ENCODE measurements at places on chromosomes 3 and 15.

- DNase-seq = peak; percentile 70
Observed at GRCh38 chr3:72336821-72337479, 511.3 kb downstream of the SHQ1 start.

DNA sequence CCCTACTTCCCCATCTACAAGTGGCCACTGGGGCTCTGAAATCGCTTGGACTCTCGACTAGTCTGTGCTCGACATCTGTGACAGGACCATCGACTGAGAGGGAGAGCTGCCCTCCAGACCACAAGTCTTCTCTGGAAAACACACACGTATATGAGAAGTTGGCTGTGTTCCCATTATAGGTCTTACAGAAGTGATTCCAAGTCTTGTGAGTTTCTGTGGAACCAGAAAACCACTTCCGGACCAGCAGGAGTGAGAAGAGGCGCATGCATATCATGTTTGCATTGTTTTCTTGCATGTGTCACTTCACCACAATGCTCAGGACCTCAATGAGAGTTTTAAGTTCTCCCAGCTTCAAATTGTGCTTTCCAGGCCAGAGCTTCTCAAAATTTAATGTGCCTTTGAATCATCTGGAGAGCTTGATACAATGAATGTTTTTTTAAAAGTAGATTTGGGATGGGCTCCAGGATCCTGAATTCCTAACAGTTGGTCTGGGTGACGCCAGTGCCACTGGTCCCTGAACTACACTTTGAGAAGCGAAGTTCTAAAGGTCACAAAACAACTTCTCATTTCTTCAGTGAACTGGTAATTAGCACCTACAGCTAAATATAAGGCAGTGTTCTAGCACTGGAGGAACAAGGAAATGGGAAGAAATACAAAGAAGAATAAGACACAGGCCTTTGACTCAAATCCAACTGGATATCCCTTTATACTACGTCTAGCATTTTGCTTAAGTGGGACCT is 15.7 kb downstream of the LIPC start:
- DNase-seq = peak; percentile 18

- DNase-seq = no peak
Observed at GRCh38 chr3:69821133-69821532, 81.9 kb downstream of the MITF start.

DNA sequence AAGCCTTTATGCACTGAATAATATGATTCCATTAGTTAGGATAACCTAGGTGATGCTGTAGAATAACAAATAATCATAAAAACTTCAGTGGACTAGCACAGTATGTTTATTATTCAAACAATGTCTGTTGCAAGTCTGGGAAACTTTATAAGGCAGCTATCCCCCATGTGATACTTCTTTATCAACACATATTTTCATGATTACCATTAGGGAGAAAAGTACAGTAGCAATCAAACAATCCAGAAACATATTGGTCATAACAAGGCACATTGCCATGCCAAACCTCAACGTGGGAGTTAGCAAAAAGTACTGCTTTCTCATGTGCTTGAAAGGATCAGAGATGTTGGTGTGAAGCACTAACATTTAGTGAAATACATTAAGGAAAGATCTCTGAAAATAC is 35.5 kb downstream of the EOMES start:
- no peak for DNase-seq

DNA sequence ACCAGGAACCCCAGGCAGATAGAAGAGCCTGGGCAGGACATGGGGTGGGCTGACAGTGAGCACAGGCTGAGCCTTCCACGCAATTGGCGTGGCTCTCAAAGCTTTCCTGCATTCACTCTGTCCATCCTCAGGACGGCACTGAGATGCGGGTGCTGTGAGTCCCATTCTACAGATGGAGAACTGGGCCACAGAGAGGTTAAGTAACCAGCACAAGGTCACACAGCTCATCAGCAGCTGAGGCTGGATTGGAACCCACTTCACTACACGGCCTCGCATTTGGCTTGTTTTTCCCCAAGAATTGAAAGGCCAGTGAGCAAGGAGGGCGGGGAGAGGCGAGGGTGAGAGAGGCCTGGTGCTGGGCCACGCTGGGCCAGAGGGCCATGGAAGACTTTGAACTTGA is 36.0 kb upstream of the GRIP2 start:
- no peak for DNase-seq

DNA sequence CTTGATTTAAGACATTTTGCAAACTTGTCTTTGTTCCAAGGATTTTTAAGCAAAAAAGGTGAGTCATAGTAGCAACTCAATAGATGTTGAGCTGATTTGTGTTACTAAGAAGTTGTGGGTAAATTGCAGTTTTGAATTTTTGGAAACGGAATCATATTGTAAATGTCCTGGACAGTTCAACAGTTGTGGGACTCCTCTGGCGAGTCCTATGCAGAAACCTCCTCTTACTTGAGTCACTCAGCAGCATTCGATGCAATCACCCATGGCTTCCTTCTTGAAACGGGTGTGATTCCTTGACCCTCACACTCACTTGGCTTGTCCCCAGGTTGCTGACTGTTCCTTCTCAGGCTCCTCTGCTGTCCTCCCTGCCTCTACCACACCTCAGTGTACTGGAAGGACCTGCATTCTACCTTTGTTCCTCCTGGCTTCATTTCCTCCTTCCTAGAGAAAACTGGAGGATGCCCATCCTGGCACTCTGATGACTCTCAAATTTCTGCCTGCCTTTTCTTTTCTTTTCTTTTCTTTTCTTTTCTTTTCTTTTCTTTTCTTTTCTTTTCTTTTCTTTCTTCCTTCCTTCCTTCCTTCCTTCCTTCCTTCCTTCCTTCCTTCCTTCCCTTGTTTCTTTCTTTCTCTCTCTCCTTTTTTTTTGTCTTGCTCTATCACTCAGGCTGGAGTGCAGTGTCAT is 52.8 kb upstream of the DGKG start:
- DNase-seq = no peak

GRCh38 chr3:155078711-155079467 is 1.2 kb upstream of the MME start:
- DNase-seq = no peak

GRCh38 chr3:171049861-171050444 is 23.4 kb upstream of the SLC2A2 start:
- DNase-seq = no peak

DNA sequence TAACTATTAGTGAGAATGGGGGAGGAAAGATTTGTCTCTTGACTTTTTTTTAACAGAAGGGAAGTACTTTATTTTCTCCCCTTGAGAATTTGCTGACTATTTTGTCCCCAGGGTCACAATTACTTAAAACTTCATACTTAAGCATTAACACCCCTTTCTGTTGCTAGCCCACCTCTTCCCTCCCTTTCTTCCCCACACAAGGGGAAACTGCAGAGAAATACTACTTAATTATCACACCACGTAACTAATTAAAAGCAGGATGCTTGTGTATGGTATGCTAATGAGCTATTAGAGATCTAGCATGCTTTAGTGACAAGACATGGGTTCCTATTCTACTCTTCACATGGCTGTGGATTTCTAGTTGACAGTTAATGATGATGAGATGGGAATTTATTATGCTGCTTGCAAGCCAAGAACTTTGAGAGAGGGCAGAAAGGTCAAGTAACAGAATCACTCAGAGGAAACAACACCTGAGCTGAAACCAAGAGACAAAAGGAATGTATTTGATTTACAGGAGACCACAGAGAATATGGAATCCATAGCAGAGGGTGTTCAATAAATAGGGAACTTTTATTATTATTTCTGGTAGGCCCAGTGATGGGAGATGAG is 179.2 kb downstream of the LSAMP start:
- DNase-seq = no peak

DNA sequence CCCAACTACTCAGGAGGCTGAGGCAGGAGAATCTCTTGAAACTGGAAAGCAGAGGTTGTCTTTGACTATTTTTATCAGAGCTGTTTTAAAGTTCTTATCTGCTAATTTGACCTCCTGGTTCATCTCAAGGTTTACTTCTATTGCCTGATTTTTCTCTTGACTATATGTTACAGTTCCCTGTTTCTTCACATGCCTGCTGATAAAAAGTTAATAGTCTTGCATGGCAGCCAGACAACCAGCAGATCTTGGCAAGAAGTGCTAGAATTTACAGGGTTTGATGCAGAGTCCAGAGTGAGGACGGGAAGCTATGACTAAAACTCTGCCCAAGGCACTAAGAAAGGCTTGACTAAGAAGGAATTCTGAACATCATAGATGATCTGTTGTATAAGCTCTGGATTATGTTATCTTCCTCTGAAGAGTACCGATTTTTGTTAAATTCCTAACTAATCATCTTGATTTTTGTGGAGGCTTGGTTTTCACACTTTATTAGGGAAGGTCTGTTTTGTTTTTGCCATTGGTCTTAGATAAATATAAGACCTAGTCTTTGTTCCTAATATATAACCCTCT is 85.9 kb downstream of the CHSY1 start:
- DNase-seq = no peak

DNA sequence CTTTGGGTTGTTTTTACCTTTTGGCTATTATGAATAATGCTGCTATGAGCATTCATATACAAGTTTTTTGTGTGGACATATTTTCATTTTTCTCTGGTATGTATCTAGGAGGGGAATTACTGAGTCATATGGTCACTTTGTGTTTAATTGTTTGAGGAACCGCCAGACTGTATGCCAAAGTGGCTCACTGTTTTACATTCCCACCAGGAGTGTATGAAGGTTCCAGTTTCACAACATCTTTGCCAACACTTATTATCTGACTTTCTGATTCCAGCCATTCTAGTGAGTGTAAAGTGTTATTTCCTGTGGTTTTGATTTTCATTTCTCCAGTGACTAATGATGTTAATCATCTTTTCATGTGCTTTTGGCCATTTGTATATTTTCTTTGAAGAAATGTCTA is 51.8 kb downstream of the CMTM7 start:
- DNase-seq = no peak

GRCh38 chr3:104879919-104880318 is 486.8 kb upstream of the ALCAM start:
- DNase-seq = no peak

- DNase-seq = no peak
Observed at GRCh38 chr3:19231792-19232461, 83.6 kb downstream of the KCNH8 start.

DNA sequence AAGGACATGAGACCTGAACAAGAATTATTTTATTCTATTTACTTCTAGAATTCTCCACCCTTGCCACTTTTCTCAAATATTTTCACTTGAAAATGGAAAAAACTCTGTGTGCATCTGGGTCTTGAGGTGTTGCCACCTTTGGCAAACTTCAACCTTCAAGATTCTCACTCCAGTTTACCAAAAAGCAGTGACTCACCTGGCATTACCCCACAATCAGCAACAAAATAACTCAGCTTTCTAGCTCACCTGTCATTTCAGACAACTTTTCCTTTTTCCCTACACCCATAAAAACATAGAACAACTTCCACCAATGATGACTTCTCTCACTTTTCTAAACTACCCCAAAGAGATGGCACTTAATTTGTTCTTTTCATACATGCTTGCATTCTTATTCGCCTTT is 115.8 kb downstream of the DUT start:
- DNase-seq = no peak

- DNase-seq = no peak
Observed at GRCh38 chr3:43616034-43616433, 5.8 kb downstream of the ANO10 start.

DNA sequence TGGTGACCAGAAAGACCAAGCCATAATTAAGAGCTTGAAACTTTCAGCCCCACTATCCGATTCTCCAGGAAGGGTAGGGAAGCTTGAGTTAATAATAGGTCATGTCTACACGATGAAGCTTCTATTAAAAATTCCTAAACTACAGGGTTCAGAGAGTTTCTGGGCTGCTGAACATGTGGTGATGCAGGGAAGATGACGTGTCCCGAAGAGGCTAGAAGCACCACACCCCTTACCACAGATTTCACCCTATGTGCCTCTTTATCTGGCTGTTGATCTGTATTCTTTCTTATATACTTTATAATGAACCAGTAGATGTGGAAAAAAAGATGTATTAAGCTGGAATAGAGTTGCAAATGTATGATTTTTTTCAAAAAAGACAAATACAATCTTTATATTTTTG is 473.4 kb downstream of the NLGN1 start:
- no peak for DNase-seq

- DNase-seq = no peak
Observed at GRCh38 chr3:101687142-101687931, 819 bp upstream of the RPL24 start.

Data from DMS79 (cell line).